ENCODE measurements at places on chromosomes 6 and 20. TPM values are rescaled to one million over a fixed set of nuclear protein-coding genes. Genes with fewer than 3 reads are reported as not detected.

DNA sequence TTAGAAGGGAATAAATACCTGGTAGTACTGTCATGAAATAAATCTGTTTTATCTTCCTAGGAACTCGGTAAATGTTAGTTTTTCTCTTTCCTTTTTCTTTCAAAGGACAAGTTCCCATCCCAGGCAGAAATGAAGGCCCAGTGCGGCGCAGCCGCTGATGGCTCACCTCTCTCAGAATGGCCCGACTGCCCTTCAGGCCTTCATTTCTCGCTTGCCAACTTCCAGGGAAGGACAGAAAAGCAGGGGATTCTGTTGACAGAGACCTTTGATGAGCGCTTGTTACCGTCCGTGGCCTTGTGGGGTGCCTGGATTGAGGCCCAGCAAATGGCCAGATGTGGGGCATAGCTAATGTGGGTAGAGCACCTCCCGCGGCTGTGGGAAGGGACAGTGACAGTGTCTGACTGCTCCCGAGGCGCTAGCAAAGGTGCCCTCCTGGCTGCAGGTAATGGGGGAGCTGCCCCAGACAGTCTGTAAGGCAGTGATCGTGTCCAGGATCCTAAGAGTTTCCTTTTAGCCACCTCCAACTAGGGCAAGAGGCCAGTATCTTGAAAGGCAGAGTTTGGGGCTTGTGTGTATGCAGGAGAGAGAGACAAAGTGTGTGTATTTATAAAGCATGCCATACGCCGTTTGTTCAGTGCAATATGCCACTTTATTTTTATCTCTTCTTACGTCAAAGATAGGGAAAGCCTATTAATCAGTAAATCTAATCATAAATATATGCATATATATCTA, 354.2 kb downstream of the NRN1 start:
- DNase-seq: no peak

GRCh38 chr6:140858381-140858971, 1274.2 kb upstream of the GJE1 start:
- no peak for DNase-seq

GRCh38 chr6:148528292-148528691, 185.7 kb downstream of the SASH1 start:
- no peak for DNase-seq

The TCF15 gene
- total RNA-seq: not detected

The ULBP1 gene
- 0.07 TPM for total RNA-seq
